Fibroblast of the conjunctiva (primary cell): ENCODE measurements at places on chromosomes 2 and 18.

GRCh38 chr18:3230401-3231334 lies 10.9 kb upstream of the MYOM1 start:
- peak; percentile 45 for DNase-seq

GRCh38 chr18:71832946-71833617 lies 711.1 kb downstream of the CBLN2 start:
- DNase-seq: no peak

- DNase-seq: no peak
Measured at GRCh38 chr2:227058888-227059399, 105.1 kb downstream of the COL4A4 start.

DNA sequence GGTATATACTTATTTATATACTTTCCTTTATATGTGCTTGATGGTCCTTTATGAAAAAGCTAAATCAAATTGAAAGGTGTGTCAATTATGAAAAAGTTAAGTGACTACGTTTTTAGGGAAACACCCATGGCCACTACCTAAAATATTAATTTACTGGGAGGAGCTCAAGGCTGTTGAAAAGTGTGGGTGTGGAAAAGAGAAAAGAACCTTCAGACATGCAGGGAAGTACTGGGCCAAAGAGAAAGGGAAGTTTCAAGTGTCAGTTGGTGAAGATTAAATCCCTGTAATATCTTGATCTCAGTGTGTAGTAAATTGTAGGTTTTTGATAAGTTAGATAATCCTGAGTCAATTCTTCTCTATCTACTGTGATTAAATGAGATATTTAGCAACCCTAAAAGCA lies 6.2 kb upstream of the GKN1 start:
- no peak for DNase-seq

- DNase-seq: no peak
Measured at GRCh38 chr18:47936952-47937351, 6.5 kb upstream of the SMAD2 start.

- DNase-seq: no peak
Measured at GRCh38 chr2:148058641-148059040, 37.8 kb downstream of the MBD5 start.

- no peak for DNase-seq
Measured at GRCh38 chr2:181198183-181198864, 217.9 kb downstream of the UBE2E3 start.

- DNase-seq: no peak
Measured at GRCh38 chr2:20549691-20550348, 101.1 kb downstream of the HS1BP3 start.

DNA sequence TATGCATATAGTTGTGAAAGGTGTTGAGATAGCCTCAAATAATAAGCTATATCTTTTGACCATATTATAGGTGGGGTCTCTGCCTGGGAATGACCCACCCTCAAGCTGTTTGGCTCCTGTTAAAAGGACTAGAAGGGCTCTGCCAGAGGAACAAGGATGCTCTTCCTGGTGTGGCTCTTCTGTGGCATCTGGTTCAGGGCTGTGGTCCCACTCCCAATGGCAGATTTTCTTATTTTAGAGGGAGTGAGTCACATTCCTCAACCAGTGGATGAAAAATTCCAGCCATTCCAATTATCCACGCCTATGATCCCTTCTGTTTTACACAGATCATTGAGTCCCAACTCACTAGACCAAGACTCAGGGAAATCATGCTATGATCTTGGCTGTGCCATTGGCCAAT lies 119.9 kb downstream of the PARD3B start:
- DNase-seq: no peak

DNA sequence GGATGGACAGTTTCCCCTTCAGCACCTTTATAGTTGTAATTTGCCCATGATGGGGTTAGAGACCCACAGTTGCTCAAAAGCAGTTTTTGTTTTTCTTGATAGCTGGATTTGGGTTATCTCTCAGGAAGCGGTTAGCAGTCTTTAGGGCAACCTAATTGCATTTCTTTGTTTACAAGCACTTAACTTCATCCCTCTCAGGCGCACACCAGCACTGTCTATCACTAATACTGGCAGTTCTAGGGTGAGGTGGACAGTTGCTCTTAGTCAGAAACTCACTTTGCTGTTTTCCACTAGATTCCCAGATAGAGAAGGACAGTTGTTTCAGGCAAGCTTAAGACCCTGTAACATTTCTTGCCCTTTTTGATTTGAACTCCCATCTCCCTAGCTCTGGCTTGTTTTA lies 146.0 kb downstream of the AGAP1 start:
- no peak for DNase-seq

DNA sequence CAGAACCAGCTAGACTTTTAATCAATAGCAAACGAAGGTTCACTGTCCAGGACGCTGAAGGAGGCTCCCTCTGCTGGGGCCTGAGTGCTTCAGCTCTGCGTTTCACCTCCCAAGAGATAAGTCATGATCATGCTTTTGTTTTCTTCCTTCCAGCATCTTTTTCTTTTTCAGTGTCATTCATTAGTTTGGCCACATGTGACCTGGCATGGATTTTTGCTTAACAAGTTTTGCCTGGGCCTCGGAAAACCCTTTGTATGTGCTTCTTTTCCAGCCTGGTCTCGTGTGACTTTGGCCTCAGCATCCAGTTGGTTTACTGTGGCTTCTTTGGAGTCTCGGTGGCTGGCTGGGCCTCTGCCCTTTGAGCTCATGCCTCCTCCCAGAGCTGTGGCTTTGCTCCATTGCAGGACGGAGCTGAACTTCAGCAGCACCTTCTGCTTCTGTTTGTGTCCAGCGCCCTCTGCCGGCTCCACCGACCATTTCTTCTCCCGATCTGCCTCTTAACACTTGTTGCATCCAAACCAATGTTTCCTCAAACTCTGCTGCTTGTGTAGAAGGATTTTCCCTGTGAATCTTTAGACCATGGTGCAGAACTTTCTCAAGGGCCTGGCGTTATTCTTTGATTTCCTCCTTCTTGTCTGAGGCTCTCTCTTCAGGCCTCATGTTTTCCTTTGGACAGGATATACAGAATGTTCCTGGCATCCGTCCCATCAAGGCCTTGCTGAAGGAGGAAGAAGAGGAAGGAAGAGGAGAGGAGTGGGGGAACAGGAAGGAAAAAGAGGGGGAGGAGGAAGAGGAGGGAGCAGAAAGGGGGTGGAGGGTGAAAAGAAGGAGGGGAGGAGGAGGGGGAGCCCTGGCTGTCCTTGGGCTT lies 23.6 kb upstream of the HES6 start:
- peak; percentile 93 for DNase-seq

DNA sequence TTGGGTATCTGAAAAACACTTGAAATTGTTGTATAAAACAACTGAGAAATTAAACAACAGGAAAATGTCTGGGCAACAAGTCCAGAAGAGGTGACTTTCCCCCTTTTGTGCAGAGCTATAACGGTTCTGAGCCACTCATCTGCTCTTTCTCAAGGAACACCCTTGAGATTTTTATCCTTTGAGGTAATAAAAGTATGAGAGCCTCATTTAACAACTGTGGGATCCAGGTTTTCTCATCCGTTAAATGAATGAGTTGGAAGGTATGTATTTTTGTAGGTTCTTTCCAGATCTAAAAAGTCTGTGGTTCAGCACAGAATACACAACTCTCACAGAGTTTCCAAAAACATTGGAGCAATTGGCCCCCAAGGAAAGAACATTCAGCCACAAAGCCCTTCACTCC lies 93.0 kb downstream of the ANKRD44 start:
- DNase-seq: no peak

DNA sequence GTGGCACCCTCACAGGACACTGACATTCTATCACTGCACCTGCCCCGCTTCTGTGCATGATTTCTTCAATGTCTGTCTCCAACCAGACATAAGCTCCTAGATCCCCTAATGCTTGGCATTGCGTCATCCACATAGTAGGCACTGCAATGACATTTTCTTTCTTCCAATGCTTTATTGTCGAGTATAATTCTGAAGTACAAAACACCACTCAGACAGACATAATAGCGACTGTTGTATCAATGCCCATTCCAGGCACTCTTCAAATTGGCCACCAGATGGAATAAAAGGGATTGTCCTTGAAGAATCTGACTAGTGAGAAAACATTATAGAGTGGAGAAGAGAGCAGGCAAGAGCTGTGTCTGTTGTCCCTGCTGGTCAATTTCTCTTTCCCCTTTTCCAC lies 89.0 kb downstream of the LPIN1 start:
- no peak for DNase-seq
